Activated naive CD4-positive, alpha-beta T cell treated with anti-CD3 and anti-CD28 coated beads, Interleukin-2, amount 50 U/mL, for 16 hours (primary cell): ENCODE measurements at places on chromosomes 7 and 10.

DNA sequence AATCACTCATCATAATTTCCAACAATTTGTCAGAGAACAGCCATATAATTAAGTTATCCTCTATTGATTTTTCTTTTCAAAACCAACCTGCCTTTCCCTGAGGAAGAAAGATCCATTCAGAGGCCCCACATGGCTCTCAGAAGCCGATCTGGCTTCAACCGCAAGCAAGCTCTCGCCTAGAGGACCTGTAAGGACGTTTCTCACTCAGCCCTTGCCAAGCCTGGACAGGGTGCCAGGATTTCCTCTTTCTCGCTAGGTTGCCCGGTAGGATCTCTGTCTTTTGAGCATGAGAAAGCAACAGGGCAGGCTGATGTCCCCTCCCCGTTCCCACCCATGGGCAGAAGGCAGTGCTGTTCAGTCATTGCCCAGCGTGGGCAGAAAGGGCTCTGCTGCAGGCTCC, 13.0 kb downstream of the AIFM2 start:
- DNase-seq: no peak

- DNase-seq: no peak
Observed at GRCh38 chr10:103895411-103896186, 22.4 kb downstream of the STN1 start.

GRCh38 chr10:42697926-42698325, 59.6 kb upstream of the ZNF33B start:
- DNase-seq: no peak

DNA sequence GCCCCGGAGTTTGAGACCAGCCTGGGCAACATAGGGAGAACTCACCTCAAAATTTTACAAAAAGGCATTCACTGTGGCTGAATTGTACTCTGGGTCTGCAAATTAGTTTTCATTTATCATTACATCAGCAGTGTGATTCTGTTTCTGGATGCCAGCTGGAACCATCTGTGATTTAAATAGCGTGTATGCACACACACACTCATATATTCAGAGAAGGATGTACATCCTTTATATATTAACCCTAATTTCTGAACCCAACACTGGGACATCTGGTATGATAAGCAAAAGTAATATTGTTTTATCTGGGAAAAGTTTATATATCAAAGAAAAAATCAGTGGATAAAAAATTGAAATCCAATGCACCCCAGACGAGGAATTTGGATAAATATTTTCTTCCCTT, 33.8 kb upstream of the LYZL1 start:
- DNase-seq: no peak

DNA sequence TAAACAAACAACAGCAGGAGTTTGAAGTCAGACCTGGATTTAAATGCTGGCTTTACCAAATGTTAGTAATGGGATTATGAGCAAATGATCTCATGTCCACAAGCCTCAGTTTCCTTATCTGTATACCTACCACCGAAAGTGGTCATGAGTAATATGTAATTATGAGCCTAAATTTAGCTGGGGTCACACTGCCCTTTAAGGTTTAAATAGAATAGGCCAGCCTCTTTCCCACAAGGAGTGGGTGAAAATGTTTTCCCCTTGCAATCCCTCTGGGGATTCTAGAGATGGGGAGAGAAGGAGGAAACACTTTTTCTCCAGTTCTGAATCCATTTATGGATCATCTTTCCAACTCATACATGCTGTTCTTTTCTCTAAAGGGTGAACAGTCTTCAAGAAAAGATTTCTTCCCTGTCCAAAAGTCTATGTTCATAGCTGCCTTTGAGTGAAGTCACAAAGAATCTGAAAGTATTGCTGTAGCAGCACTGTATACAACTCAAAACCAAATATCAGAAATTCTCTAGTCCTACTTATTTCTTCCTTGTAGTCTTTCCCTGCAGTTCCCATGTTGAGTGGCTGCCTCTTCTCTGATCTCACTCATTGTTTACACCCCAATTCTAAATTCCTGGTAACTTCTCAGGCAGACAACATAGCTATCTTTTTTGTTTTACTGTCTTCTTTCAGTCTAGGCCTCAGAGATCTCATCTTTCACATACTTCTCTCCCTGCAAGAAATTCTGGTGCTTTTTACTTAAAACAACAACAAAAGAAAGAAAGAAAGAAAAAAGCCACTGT, 7.4 kb upstream of the TSPAN12 start:
- no peak for DNase-seq

DNA sequence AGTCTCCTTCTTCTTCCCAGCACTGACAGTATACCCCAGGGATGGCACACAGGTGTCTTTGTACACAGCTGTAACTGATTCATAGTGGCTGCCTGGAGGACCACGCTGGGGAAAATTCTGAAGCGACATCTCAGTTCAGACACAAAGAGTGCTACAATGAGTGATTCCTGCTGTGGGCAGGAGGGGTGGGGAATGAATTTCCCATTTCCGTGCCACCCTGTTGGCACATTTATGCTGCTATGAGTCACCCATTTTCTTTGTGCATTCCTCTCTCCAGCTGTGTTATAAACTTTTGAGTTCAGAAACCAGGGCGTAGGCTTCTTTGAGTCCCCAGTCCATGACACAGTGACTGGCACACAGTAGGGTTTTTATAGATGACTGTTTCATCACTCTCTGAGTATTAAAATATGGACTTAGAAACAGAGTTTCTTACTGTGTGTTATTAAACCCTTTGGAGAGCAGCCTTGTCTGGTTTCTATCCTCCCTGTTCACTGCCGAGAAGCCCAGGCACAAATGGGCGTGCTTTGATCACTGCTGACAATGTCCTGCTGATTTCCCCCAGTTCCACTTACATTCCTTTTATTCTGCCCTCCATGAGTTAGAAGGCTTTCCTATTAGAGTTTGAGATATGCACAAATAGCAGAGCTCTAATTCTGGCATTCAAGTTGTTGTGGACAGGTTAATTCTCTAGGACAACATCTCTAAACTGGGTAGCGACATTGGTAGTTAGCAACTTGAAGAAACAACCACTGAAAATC, 24.0 kb upstream of the NPS start:
- no peak for DNase-seq

DNA sequence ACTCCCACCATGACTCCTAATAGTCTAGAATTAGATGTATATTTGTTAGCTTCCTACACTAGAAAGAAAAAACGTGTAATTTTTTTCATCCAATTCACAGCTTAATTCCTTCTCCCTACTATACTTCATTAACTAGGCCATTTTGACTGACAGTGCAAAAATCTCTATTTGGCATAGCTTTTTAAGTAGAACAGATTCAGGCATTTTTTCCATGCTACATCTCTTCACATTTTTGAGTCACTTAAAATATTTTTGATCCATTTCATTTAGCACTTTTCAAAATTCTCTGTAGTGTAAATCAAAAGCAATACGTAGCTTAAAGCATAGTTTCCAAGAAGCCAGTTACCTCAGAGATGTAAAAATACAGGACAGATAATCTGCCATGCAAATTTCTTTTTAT, 391.1 kb upstream of the NPVF start:
- no peak for DNase-seq

DNA sequence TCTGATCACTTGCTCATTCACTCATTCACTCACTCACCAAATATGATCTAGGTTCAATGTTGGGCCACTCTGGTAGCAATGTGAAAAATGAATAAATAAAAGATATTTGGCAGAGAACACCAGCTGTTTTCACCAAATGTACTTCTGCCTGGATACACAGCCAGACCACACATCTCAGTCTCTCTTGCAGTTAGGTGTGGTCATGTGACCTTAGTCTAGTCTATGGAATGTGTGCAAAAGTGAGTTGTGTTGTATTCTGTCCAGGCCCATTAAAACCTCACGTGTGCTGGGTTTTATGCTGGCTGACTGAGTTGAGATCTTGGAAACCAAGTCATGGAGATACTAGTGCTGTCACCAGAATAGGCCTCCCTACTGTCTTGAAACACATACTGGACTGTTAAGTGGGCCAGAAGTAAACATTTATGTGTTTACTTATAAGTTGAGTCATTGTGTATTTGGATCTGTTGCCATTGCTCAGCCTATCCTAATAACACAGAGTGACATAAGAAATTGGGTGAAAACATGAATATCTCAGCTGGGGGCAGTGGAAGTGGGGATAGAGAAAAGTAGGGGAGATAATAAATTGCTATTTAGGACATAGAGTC, 145.5 kb downstream of the PTEN start:
- DNase-seq: no peak

DNA sequence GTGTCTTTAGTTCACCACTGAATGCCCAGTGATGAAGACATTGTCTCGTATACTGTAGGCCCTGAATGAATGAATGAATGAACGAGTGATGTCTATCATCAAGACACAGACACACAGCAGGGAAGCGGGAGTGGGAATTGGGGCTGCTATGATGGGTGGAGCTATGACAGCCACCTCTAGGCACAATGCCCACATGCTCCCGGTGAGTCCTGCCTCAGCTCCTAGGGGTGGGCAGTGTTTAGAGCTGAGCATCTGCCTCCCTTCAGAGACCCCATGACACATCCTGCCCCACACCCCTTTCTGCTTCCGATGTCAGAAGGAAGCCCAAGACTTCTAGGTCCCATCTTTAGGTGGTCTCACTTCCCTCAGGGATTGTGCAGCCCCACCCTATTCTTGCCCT, 714.1 kb downstream of the PARD3 start:
- DNase-seq: no peak

- DNase-seq: no peak
Observed at GRCh38 chr7:71377062-71377461, 245.1 kb downstream of the GALNT17 start.

DNA sequence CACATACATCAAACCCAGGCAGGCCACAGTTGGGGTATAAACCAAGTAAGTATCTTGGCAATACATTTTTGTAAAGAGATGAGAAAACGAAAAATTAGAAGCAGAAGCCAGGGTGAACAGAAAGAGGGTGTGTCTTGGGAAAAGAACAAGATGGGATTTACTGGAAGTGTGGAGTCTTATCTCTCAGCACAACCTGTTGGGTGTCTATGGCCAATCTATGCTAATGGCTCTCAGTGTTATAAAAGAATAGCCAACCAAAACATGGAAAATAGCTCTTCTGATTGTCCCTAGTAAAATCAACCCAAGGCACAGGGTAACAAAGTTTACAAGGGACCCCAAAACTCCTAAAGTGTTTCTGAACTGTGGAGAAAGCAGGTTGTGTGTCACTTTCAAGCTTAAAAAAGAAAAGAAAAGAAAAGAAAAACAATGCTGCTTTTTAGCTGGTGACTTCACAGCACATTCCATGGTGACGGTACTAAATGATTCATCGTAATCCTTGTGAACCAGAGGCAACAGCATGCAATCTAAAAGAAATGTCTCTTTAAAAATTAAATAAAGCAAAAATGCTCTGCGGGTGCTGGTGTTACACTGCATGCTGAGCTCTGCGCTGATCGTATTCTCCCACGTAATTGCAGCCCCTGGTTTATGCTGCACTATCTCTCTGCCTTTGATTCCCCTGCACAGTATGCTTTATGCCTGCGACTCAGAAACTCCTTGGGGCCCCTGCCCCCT, 100.8 kb downstream of the C10orf90 start:
- DNase-seq: no peak

DNA sequence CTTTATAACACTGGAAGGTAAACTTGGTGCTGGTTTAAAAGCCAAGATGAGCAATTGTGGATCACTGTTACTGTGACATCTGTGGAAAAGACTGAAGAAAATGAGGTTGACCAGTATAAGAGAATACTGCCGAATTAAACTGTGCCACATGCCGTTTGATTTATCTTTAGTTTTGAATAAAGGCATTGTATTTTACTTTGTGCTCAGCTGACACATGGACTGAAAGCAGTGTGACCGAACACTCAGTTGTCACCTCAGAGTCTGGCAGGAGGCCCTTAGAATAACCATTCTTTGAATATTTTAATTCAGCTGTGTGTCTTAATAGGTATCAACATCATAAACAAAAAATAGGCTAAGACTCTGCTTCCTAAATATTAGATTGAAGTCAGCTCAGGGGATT, 133.7 kb upstream of the GJD4 start:
- no peak for DNase-seq

- no peak for DNase-seq
Observed at GRCh38 chr10:103672345-103672744, 178.8 kb downstream of the NEURL1 start.

GRCh38 chr10:101355072-101355706, 1.2 kb downstream of the BTRC start:
- no peak for DNase-seq

DNA sequence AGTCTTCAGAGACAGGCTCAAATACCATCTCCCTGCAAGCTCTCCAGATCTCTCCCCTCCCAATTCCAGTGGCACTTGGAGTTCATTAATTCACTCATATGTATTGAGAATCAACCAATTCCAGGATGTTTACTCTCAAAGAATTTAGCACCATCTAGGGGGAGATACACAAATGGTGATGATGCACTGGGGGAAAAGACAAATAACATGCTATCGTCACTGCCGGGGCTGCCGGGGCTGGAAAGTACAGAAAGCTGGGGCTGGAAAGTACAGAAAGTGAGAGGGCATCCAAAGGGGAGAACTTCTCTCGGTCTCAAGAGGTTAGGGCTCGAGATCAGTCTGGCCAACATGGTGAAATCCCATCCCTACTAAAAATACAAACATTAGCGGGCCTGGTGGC, 118.7 kb downstream of the MKX start:
- no peak for DNase-seq

GRCh38 chr10:71727738-71728737, 8.5 kb upstream of the C10orf105 start:
- DNase-seq: peak; percentile 57

- DNase-seq: no peak
Observed at GRCh38 chr10:35447693-35448407, 111.5 kb downstream of the CCNY start.
